ENCODE measurements at places on chromosomes 1 and 21. TPM values are rescaled to one million over a fixed set of nuclear protein-coding genes. Genes with fewer than 3 reads are reported as not detected.

Gene HSPA13
- total RNA-seq: 37.5 TPM

Gene HES4
- total RNA-seq: not detected

Gene RALGPS2
- 5.3 TPM for total RNA-seq

Gene IL24
- total RNA-seq: 0.33 TPM

Gene TIE1
- not detected for total RNA-seq
